ENCODE measurements at places on chromosomes 12 and 14. TPM values are rescaled to one million over a fixed set of nuclear protein-coding genes. Genes with fewer than 3 reads are reported as not detected.

Gene EXOC3L4
- 3.2 TPM for total RNA-seq

GRCh38 chr14:77151245-77151644, 9.7 kb upstream of the ZDHHC22 start:
- no peak for DNase-seq

- no peak for DNase-seq
These were observed 350.1 kb downstream of the NELL2 start for GRCh38 chr12:44525806-44526654.

GRCh38 chr12:130799051-130799450, 40.0 kb downstream of the STX2 start:
- DNase-seq, result no peak
